ENCODE measurements at places on chromosomes 3 and 15.

DNA sequence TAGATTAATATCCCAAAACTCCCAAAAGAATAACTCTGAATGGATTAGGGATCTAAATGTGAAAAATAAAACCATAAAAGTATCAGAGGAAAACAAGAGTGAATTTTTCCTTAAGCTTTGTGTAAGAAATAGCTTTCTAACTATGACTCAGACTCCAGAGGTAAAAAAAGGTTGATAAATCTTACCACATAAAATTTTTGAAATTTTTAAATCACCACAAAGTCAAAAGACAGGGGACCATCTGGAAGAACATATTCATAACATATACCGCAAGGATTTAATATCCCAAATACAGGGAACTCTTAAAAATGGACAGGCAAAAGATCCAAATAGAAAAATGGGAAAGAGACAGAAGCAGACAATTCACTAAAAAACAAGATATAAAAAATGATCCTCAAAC, 145.0 kb downstream of the ARNT2 start:
- DNase-seq = peak; percentile 48

GRCh38 chr3:73633916-73634344, 9.2 kb upstream of the PDZRN3 start:
- no peak for DNase-seq

DNA sequence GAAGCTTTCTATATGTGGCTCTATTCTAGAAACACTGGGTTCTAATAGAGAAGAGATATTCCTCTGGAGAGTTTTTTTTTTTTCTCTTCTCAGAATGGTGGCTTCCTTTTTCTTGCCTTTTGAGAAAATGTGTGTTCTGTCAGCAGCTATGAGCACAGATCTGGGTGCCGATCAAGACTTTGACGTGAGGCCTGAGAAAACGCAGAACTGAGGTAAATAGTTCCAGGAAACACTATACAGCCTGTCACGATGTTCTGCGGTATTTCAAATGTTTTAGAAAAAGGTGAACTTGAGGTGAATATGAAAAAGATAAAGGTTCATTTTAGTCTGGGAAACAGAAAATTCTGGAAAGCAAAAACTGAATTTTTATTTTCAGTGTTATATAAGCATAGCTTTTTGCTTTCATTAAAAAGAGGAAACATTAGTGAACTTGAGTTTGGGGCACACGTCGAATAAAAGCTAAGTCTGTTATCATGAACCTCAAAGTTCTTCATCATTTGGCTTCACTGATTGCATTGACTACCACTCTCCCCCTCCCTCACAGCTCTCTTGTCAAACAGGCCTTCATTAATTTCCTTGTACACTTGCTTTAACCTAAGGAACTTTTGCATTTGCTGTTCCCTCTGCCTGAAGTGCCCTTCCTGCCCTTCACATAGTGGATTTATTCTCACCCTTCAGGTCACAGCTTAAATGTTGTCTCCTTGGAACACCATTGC, 265.1 kb downstream of the NFKBIZ start:
- DNase-seq = no peak

DNA sequence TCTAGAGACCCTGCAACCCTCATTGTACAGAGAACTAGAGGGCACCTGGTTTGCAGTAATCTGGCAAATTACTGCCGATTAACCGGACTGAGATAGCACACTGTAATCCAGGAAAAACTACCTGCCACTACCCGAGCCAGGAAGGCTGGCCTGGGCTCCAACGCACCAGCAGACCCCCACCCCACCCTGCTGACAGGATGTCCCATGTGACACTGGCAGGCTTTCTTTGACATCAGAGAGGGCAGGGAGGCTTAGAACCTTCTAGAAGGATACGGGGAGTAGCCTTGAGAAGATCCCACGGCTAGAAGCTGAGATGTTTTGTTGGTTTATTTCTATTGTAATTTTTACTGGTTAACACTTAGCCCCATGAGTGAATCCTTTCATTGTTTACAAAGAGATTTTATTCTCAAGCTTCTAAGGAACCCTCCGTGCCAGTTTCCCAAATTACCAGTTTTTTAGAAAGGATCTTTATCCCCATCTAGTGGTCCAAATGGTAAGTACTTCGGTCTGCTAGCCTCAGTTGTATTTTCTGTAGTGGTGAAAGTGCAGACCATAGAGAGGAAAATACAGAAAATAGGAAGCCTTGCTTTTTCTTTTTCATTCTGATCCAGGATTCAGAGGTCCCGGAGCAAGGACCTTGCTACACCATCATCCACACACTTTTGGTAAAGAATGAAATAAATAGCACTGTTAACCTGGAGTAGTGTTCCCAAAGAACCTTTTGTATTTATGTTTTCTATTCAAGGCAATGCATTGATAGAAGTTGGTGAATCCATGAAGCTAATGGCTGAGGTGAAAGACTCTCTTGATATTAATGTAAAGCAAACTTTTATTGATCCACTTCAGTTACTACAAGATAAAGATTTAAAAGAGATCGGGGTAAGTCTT, 81.9 kb upstream of the ADAMTSL3 start:
- DNase-seq = no peak

DNA sequence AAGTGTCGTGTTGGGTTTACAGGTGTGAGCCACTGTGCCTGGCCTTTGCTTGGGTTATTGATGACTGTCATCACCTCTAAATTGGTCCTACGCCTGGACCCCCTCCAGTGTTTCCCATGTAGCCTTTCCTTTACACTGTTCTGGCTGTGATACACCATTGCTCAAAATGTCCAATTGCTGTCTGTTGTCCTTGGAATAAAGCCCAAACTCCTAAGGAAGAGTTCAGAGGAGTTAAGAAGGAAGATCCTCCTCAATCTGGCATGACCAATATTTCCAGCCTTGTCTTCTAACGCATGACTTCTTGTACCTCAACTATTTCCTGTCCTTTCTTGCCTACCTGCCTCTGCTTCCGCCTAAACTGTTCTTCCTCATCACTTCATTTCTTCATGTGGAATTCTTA, 113.1 kb downstream of the POLR2M start:
- no peak for DNase-seq

GRCh38 chr3:86890741-86891396, 100.1 kb downstream of the VGLL3 start:
- DNase-seq = no peak

DNA sequence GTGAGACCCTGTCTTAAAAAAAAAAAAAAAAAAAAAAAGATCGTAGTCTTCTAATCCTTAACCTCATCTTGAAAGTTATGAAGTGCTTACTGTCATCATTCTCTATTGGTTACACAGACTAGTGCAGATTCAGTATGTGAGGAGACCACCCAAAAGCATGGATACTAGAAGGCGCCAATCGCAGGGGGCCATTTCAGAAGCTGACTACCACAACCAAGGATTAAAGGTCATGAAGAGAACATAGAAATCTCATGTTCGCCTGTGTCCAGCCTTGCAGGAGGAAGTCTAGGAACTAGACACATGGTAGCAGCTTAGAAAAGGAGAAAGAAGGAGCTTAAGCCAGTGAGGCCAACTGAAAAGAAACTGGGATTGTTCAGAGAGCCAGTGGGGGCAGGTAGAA, 207.8 kb downstream of the THSD4 start:
- no peak for DNase-seq

DNA sequence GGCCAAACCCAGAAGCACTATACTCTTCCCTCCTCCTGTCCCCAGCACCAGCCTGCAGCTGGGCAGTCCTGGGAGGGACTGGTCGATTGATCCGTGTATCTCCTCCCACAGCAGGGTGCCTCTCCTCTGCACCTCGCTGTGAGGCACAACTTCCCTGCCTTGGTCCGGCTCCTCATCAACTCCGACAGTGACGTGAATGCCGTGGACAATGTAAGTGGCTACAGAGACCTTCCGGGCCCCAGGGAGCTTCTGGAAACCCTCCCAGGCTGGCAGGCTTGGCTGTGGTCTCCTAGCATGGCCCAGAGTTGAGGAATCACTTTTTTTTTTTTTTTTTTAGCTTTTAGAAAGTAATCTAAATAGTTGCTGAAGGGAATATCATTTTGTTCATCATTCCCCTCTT, 30.7 kb downstream of the ANKDD1A start:
- no peak for DNase-seq

DNA sequence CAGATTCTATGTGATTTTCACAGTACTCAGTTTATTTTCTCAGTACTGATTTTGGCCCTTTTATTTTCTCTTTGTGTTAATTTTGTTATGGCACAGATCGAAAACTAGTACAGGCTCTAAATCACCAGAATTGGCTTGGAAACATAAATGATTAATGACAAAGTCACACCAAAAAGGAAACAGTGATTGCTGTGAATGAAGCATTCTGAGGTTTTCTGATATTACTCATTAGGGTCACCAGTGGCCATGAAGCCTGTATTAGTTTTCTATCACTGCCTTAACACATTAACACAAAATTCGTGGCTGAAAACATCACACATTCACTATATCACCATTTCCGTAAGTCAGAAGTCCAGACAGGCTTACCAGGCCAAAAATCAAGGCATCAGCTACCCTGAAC, 343.0 kb upstream of the THRB start:
- no peak for DNase-seq

DNA sequence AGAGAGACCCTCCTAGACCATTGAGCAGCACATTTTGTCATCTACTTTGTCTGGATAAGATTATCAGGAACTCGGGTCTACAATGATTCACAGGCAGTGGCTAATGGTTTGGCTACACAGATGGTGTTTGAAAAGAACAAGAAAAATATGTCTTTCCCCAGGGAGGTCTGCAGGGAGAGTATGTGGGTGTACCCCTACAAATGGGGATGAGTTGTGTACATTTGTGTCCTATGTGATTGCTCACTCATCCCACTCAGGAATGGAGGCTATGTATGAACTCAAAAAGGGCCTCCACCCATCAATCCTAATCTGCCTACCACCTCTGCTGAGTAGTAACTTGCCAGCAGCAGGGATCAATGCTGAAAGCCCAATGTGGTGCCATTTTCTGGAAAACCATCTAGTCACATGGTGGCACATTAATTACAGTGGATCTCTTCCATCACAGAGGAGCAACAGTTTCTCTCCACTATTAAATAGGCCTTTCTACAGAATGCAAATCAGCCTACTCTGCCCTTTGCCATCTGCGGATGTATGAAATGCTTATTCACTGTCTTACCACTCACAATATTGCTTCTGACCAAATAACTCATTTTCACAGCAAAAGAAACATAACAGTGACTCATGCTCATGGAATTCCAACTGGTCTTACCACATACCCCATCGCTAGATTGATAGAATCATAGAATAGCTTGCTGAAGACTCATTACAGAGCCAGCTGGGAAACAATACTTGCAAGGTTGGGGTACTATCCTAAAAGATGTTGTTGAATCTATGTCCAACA, 48.3 kb upstream of the TRIM42 start:
- DNase-seq = no peak

GRCh38 chr3:122457706-122458105, 41.8 kb upstream of the WDR5B start:
- DNase-seq = no peak

- peak; percentile 47 for DNase-seq
These were observed 61.2 kb downstream of the THBS1 start for GRCh38 chr15:39642011-39642640.

GRCh38 chr3:27452368-27453090, 31.7 kb downstream of the SLC4A7 start:
- no peak for DNase-seq

DNA sequence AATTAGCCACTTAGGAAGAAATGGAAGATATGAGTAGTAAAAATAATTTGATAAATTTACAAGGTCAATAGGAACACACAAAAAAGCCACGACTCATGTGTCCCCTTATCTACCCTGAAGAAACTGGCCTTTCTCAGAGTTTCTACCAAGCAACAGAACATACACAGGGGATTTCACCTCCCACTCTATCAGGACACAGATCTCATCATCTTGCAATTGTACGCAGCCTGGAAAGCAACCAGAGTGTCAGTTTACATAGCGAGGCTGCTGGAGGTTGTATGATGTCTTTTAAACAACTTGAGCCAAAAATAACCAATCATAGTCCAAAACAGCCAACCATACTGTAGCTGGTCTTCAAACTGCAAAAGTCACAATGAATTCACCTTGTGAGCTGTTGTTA, 19.7 kb upstream of the LMOD3 start:
- peak; percentile 3 for DNase-seq

- no peak for DNase-seq
These were observed 3.9 kb downstream of the MST1R start for GRCh38 chr3:49899815-49900214.

DNA sequence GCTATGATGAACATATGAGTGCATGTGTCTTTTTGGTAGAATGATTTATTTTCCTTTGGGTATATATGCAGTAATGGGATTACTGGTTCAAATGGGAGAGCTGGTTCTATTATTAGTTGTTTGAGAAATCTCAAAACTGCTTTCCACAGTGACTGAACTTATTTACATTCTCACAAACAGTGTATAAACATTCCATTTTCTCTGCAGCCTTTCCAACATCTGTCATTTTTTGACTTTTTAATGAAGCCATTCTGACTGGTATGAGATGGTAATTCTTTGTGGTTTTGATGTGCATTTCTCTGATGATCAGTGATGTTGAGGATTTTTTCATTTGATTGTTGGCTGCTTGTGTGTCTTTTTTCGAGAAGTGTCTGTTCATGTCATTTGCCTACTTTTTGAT, 1124.2 kb downstream of the NAALADL2 start:
- DNase-seq = no peak

GRCh38 chr15:40397688-40398412, 7.7 kb upstream of the IVD start:
- no peak for DNase-seq

DNA sequence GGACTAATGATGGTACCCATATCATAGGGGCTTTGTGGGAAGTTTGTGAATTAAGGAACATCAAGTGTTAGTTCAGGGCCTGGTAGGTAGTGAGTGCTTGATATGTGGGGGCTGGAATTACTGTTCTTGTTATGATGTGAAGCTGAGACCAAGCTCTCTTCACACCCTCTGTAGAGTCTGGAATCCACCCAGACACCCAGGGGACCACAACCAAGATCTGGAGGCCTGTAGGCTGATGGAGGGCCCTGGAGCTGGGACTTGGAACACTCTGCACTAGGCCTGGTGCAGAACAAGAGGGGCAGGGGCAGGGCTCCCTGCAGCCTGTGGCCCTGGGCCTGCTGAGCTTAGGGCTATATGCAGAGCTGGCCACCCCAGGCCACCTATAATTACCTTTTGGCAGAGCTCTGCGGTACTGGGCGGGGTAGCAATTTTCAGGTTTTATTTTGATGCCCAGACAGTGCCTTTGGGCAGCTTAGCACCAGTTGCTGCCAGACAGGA, 13.1 kb upstream of the PRKCD start:
- DNase-seq = no peak

DNA sequence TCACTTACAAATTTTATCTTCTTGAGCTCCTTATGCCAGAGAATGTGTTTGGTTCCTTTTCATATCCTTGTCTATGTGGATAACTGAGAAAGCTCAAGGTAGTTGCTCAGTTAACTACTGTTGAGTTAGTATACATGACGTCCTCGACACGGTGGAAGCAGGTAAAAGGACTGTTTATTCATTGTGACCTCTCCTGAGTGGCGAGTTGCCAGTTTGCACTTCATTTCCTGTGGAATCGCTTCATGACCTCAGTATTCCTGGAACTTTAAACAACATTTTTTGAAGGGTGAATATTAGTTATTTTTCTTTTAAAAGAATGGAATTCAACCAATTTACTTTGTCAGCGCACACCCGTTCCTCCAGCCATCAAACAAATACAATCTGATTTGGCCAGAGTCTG, 1.2 kb upstream of the TPRG1 start:
- no peak for DNase-seq

All from AG04450 (cell line).